ENCODE measurements at places on chromosomes 1 and 21. TPM values are rescaled to one million over a fixed set of nuclear protein-coding genes. Genes with fewer than 3 reads are reported as not detected.

The FCRLA gene
- total RNA-seq, result not detected

The ST3GAL3 gene
- 13.4 TPM for total RNA-seq

The PGBD5 gene
- total RNA-seq, result 0.37 TPM

The LRRC53 gene
- total RNA-seq, result not detected

The PLEKHO1 gene
- total RNA-seq, result 38.5 TPM

The TRIM67 gene
- total RNA-seq, result 0.06 TPM

The RNU1-2 gene
- total RNA-seq, result under 0.01 TPM

The HCRTR1 gene
- total RNA-seq, result not detected

The A3GALT2 gene
- not detected for total RNA-seq

The ZFYVE9 gene
- total RNA-seq, result 23.1 TPM

The CFAP45 gene
- total RNA-seq, result not detected

The KDM5B gene
- total RNA-seq, result 69.7 TPM

The CALML6 gene
- not detected for total RNA-seq

The NID1 gene
- 458 TPM for total RNA-seq

The COA6 gene
- 15.9 TPM for total RNA-seq

The MAEL gene
- total RNA-seq, result not detected

The OR10Z1 gene
- not detected for total RNA-seq

The ETS2 gene
- 75.5 TPM for total RNA-seq

Measured in omental fat pad (tissue), 4 donors.